DMS153 (cell line): ENCODE measurements at places on chromosomes 12 and 14.

DNA sequence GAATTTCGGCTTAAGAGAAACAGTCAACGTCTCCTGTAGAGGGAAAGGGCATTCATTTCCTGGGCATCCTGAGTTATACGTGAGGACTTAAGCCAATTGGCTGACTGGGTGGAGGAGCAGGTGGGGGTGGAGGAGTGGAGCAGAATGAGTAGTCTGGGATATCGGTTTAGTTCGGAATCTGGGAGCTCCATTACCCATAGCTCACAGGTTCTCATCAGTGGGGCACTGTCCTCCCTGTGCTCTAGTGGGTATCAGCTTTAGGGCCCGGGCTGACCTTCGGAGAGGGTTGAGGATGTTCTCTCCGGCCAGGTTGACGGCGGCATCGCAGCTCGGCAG is 704 bp downstream of the SDR39U1 start:
- no peak for DNase-seq

GRCh38 chr14:89773151-89773550 is 181.4 kb downstream of the EFCAB11 start:
- DNase-seq: no peak

- peak; percentile 57 for DNase-seq
Observed at GRCh38 chr14:73728717-73729330, 14.6 kb upstream of the PNMA1 start.

GRCh38 chr14:68741477-68741791 is 51.4 kb downstream of the ZFP36L1 start:
- DNase-seq: no peak

- DNase-seq: no peak
Observed at GRCh38 chr14:94646481-94646880, 34.3 kb downstream of the SERPINA3 start.

- DNase-seq: no peak
Observed at GRCh38 chr14:101201535-101202151, 298.1 kb upstream of the RTL1 start.

DNA sequence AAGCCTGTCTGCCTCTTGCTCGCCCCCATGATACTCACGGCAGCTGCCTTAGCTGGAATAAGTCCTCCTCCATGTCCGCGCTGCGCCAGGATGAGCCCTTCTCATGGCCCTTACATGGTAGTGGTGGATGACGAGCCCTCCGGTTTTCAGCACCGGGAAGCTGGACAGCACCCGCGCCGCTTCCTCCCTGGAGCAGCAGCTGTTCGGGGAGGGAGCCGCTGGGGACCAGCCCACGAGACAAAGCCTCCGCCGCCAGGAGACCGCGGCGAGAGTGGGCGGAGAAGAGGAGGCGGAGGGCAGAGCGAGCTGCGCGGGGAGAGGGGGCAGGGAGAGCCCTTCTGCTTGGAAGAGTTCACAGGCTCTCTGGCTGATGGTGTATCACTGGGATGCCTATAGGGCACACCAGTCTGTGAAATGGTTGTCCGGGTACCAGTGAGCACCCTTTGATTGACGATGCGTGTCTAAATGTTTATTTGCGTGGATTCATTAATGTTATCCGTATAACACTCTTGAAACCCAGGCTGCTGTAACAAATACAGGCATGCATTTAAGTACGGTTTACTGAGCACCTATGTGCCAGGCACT is at the start of gene SVOP:
Gene SVOP (minus strand): TSS at position 273 of the 585 bp plus-strand sequence. CDS start 200 bp downstream, at position 73.
- DNase-seq: peak; percentile 86

DNA sequence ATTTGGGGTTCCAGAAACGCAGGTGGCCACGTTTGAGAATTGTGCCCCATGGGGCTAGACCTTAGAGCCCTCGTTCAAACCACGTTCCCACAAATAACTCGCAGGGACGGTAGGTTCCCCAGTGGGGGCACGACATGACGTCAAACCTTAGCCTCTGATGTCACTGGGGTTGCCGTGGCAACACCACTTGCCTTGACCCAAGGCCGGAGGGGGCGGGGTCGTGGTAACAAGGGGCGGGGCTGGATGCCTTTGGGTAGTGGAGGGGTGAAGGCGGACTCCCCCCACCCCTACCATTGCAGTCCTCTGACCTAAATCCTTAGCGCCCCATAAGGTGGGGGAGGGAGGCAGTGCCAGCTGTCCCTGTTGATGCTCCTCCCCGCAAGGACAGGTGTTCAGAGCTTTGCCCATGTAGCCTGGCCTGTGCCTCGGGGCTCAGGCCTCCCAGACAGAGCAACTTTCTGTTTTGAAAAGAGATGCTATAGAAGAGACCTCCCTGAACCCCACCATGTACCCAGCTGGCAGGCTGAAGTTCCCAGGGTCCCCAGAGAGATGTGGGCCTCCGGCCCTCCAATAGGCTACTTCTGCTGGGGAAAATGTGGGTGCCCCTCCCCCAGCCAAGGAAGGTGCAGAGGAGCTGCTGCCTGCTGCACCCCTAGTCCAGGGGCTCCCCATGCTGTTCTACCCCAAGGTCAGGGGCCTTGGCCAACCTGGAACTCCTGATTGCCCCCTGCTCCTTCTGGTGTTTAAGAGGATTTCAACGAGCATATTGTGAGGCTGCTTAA is 1.9 kb downstream of the FAM222A start:
- DNase-seq: peak; percentile 31

DNA sequence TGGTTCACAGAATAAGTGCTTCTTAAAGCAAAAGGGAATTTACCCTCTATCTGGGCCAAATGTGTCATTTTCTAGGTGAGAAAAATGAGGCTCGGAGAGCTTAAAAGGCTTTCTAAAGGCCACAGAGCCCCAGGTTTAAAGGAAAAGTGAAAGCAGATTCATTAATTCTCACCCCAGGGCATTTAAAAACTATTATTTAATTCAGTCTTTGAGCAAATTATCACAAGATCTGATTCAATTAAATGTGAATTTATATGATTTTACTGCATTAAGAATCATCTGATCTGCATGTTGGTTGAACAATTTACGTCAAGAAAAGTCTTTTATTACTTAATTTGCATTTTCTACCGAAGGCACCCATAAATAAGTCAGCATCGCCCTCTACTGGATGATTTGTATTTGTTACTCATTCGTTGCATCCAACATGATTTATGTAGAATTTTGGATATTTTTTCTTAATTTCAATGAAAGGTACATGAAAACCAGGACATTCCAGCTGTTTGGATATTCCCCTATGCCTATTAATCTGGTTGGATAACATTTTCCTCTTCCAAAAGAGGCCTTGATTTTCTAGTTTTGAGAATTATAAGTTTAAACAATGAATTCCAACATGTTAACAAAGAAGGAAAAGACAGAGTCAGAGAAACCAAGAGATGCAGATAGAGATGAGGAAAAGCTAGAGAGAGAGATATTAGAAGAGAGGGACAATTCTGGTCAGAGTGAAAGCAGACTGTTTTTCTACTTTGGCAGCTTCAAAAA is 19.1 kb upstream of the DHRS7 start:
- DNase-seq: peak; percentile 36

DNA sequence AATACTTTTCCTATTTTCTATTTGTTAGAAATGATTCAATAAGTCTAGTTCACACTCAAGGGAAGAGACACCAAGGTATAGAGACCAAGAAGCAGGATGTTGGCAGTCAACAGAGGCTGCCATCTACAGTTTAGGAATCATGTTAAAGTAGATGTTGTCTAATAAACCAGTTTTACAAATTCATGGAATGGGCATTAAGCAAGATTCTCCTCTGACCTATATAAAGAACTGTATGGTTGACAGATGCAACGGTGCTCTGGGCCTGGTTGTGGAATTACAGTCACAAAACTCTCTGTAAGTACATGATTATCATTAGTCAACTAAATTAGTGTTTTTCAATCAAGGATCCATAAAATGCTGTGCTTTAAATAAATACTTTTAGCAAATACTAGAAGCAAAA is 475.1 kb downstream of the NAV3 start:
- DNase-seq: no peak

- DNase-seq: no peak
Observed at GRCh38 chr14:39350866-39351265, 81.4 kb downstream of the FBXO33 start.

GRCh38 chr12:8065991-8066594 is at the start of gene C3AR1:
Gene C3AR1 (minus strand): TSS chr12:8066359. CDS start chr12:8060185, 6,174 bp downstream.
- no peak for DNase-seq

DNA sequence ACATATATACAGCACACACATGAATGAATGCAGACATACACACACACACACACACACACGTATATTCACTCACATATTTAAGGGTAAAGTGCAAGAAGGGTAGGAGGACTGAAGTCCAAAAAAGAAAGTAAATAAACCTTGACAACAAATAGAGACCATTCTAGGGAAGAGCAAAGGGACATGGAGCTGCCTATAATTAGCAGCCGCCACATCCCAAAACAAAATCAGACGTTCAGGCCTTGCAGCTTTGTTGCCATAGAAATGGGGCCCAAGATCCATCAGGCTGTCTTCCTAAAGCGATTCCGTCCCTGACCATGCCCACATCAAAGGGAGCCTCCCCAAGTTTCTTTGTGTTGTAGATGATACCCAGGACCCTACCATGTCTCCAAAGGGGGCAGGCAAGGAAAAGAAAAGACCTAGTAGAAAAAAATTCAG is 703.5 kb upstream of the TBX3 start:
- no peak for DNase-seq

DNA sequence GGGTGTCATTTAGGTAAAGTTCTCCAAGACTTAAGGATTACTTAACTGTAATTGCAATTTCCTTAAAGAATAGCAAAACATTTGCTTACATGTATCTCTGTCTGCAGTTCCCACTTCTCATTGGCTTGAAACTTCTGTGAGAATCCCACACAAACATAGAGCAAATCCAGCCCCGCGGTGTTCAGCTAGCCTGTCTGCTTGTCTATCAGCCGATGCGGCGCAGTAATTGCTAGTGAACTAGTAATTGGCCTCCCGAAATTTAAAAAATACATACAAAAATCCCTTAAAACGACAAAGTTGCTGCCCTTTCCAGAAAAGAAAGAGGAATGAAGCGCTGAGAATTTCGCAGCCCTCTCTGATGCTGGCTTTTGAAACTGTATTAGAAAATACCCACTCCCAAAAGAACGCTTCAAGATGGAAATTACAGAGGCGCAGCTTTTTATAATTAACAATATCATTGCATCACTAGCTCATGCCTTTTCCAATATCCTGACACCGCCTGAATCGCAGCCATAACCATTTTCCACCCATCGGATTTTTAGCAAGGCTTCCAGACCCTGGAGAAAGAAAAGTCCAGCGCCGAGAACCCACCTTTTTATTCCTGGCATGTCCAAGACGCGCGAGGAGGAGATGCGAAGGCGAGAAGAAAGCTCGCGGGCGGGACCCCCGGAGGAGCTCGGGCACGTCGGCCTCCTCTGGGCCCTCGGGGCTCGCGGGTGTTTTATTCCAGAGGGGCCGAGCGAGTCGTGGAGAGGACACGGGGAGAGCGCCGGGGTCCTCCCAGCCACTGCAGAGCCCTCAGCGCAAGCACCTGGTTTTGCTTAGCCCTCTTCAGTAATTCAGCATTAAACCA is 646 bp downstream of the FBLN5 start:
- no peak for DNase-seq

- no peak for DNase-seq
Observed at GRCh38 chr12:130685250-130685787, 30.8 kb downstream of the RIMBP2 start.

DNA sequence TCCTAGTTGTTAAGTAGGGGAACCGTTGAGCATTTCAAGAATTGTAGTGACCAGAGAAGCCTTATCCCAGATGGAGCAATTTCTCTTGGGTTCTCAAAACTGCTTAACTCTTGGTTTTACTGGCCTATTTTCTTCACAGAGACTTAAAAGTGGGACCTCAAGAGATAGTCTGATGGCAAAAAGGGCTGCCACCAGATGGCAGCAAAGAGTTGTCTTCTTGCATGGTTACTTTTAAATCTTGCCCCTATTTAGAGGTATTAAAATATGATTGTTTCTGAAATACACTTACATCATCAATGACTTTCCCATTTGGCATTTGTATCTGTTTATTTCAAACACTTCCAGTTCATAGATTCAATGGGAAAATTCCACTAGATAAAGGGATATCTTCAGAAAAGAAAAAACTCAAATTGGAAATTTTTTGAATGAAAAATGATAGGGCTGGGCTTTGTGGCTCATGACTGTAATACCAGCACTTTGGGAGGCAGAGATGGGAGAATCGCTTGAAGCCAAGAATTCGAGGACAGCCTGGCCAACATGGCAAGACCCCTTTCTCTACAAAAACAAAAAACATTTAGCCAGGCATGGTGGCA is 69.9 kb upstream of the CNTN1 start:
- no peak for DNase-seq

DNA sequence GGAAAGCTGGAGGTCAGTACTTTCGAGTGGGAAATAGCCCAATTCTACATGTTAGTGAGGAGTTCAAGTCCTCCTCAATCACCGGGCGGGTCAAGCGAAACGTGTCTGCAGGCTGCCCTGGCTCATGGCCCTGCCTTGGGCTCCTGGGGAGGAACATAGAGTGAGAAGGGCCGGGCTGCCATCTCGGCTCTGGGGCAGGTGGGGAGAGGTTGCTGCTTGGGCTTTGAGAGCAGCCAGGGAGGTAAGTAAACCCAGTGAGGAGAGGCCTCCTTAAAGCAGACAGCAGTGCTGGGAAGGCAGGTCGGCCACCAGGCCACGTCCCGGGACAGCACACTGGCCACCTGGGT is 32.0 kb upstream of the UBC start:
- DNase-seq: no peak

- DNase-seq: no peak
Observed at GRCh38 chr14:35807131-35807961, 1.7 kb downstream of the RALGAPA1 start.

- no peak for DNase-seq
Observed at GRCh38 chr14:89842837-89843236, 111.7 kb downstream of the EFCAB11 start.

GRCh38 chr14:61774861-61775260 is 12.6 kb downstream of the SNAPC1 start:
- DNase-seq: no peak

DNA sequence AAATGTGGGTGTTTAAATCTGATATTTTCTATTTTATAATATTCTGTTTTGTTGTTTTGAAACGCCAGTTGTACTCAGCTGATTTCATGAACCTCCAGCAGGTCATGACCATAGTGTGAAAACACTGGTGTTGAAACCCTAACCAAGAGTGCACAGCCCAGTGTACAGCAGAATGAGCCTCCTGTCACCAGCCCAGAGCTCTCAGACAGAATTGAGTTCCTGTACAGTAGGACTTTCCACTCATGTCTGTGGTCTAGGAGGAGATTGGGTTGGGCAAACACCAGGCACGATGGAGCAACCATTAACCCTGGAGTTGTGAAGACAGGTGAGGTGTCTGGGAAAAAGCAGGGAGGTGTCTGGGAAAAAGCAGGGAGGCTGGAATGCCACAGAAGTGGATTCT is 908.8 kb downstream of the VRK1 start:
- DNase-seq: no peak

- DNase-seq: no peak
Observed at GRCh38 chr14:99424306-99424877, 56.3 kb downstream of the SETD3 start.

- DNase-seq: no peak
Observed at GRCh38 chr12:57027011-57027804, 10.9 kb upstream of the TAC3 start.

DNA sequence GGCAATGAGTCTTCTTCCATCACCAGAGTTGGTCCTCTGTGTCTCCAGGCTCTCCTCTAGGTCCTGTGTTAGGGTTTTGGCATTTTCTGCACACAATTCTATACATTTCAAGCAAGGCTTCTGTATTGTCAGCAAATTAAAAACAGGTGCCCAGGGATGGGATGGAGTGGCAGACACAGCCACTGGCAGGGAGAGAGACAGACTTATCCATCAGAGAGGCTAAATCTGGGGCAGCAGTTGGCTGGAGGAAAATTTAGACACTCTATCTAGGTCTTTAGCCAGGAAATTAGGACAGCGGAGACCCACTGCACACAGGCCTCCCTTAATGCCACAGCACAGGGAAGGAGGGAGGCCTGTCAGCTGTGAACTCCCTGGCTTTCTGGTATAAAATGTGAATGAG is 20.2 kb downstream of the PLEKHD1 start:
- no peak for DNase-seq
